ENCODE measurements at places on chromosomes 7 and 10. TPM values are rescaled to one million over a fixed set of nuclear protein-coding genes. Genes with fewer than 3 reads are reported as not detected.

The RELN gene
- total RNA-seq: 39.3 TPM

The FBXO24 gene
- total RNA-seq: 0.67 TPM

The OR6V1 gene
- total RNA-seq: not detected

The TSPAN15 gene
- 2.6 TPM for total RNA-seq

The PNLIP gene
- 0.14 TPM for total RNA-seq

The HOGA1 gene
- 21.7 TPM for total RNA-seq

The ATRNL1 gene
- total RNA-seq: 26.9 TPM

GRCh38 chr10:114301177-114301576 lies 62.1 kb downstream of the VWA2 start:
- H3K27ac ChIP-seq: no peak overlapping the region
- no peak for DNase-seq
- H3K4me3 ChIP-seq: no peak overlapping the region
- peaks cover 7% of the 10 kb centered on the region for H3K4me1 ChIP-seq
- H3K36me3 ChIP-seq: no peaks in the 10 kb centered on the region

DNA sequence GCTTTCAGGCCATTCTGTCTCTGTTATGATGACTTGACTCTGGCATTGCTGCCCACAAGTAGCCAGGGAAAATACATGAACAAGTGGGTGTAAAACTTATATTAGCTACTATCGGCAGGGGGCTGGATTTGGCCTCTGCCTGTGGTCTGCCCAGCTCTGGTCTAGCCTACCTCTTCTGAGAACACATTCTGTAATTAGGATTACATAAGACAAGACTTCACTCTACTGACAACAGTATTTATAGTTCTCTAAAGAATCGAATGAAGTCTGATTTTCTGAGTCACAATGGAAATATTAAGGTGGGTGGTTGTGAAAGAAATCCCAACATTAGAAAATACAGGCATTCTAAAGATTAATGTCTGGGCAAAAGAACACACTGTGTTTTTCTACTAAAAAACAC lies 55.5 kb downstream of the DLD start:
- H3K27me3 ChIP-seq: no peaks in the 10 kb centered on the region
- H3K36me3 ChIP-seq: peaks cover 3% of the 10 kb centered on the region
- H3K4me3 ChIP-seq: no peak overlapping the region
- H3K27ac ChIP-seq: no peak overlapping the region
- no peaks in the 10 kb centered on the region for H3K4me1 ChIP-seq
- DNase-seq: no peak

GRCh38 chr7:152312316-152312715 lies 123.5 kb downstream of the KMT2C start:
- H3K27me3 ChIP-seq: no peaks in the 10 kb centered on the region
- H3K4me1 ChIP-seq: peaks cover under 1% of the 10 kb centered on the region
- peaks cover 3% of the 10 kb centered on the region for H3K36me3 ChIP-seq
- H3K4me3 ChIP-seq: no peak overlapping the region
- DNase-seq: no peak

DNA sequence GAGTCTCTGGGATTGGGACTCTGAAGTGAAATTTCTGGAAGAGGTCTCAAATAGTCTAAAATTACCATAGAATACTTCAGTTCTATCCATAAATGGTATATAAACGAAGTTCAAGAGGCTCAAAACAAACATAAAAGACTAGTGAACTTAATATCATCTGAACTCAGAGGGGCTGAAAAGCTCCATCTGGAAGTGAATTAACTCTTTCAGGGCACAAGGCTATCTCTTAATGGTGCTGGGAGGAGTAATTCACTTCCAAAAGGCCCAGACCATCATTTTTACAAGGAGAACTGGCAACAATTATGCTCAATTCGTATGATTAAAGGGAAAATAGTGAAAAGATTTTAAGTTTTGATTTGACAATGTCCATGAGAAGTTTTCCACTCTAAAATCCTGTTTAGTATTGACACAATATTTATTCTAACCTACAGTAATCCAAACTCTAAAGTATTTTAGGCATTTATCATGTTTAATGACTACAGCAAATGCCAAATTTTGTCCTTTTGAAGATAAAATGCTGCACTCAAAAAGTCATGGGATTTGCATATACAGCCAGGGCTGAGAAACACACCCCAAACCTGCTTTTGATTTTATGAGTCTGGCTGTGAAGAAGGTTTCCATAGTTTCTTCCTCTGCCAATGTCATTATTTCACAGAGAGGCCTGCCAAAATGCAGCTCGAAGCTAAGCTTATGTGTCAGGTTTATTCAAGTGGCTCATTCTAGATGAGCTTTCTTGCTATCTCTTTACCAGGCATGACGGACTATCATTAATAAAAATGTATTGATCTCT lies 143.9 kb downstream of the HIBADH start:
- peaks cover 11% of the 10 kb centered on the region for H3K36me3 ChIP-seq
- no peak overlapping the region for H3K27ac ChIP-seq
- H3K4me3 ChIP-seq: no peak overlapping the region
- H3K27me3 ChIP-seq: no peaks in the 10 kb centered on the region
- DNase-seq: no peak

DNA sequence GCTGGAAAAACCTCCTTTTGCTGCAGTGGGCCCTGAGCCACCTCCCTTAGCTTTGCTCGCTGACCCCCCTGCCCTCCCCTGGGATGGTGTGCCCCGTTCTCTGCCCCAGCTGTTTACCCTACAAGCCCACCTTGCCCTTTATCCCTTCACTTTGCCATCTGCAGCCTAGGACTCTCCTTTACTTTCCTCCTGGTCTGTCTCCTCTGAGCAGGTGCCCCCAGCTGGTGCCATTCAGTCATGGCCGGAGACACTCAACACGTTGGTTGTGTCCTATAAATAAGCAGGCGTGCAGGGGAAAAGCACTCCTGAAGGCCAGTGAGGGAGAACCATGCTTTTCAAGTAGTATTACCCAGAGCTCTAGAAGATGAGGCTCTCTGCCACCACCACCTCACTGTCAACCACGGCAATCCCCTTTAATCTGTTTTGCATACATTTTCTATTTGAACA lies 6.1 kb downstream of the RASSF4 start:
- DNase-seq: no peak
- no peaks in the 10 kb centered on the region for H3K27me3 ChIP-seq
- H3K36me3 ChIP-seq: no peaks in the 10 kb centered on the region
- peaks cover 9% of the 10 kb centered on the region for H3K4me1 ChIP-seq

GRCh38 chr7:98116656-98117461 lies 10.2 kb downstream of the LMTK2 start:
- H3K4me1 ChIP-seq: no peaks in the 10 kb centered on the region
- H3K36me3 ChIP-seq: no peaks in the 10 kb centered on the region
- no peak for DNase-seq
- H3K27me3 ChIP-seq: no peaks in the 10 kb centered on the region

- H3K27ac ChIP-seq: no peak overlapping the region
- no peaks in the 10 kb centered on the region for H3K4me1 ChIP-seq
- no peak for DNase-seq
- no peaks in the 10 kb centered on the region for H3K36me3 ChIP-seq
- no peaks in the 10 kb centered on the region for H3K27me3 ChIP-seq
- no peak overlapping the region for H3K4me3 ChIP-seq
Observed at GRCh38 chr10:77087366-77087765, 550.2 kb downstream of the KCNMA1 start.

- H3K36me3 ChIP-seq: no peaks in the 10 kb centered on the region
- no peak overlapping the region for H3K4me3 ChIP-seq
- peak overlapping the region; percentile 59 for H3K27ac ChIP-seq
- peaks cover 17% of the 10 kb centered on the region for H3K4me1 ChIP-seq
- DNase-seq: peak; percentile 74
Observed at GRCh38 chr7:1466524-1467271, 7.4 kb upstream of the MICALL2 start.

GRCh38 chr7:132655131-132655727 lies 79.0 kb upstream of the PLXNA4 start:
- no peak overlapping the region for H3K27ac ChIP-seq
- no peaks in the 10 kb centered on the region for H3K27me3 ChIP-seq
- no peak overlapping the region for H3K4me3 ChIP-seq

DNA sequence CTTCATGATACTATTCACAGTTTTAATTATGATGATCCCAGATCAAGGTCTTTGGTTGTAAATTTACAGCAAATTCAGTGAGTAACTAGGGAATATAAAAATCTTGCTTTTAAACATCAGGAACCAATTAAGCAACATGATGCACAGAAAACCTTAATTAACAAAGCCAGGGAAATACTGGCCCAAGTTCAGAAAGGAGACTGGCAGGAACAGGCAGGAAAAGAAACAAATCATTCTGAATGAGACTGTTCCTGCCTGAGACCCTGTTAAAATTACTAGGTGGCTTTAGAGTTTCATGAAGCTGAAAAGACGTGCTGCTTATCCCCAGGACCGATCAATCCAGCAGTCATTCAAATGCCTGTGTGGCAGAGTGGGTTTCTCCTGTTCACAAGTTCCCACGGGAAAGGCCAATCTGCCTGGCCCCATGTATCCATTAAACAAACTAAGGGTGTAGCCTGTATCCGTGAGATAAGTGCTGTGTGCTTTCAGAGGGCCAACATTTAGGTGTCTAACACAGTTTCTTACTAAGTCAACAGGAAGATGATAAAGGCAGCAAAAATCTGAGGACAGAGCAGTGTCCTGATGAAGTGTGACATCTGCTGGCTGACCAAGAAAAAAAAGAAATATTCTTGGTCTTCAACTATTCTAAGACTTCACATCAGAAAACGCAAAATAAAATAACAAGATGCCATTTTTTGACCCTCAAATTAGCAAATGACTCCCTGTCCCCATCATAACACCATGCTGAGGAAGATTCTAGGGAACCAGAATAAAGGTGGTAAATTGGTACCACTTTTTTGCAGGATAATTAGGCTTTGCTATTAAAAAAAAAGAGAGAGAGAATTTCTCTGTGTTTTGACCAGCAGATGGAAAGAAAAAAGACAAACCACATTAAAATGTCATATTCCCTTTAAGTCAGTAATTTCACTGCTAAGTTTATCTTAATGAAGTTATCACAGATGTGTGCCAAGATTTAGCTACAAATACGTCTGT lies 34.2 kb downstream of the PUS7 start:
- H3K4me1 ChIP-seq: no peaks in the 10 kb centered on the region
- H3K27me3 ChIP-seq: no peaks in the 10 kb centered on the region

DNA sequence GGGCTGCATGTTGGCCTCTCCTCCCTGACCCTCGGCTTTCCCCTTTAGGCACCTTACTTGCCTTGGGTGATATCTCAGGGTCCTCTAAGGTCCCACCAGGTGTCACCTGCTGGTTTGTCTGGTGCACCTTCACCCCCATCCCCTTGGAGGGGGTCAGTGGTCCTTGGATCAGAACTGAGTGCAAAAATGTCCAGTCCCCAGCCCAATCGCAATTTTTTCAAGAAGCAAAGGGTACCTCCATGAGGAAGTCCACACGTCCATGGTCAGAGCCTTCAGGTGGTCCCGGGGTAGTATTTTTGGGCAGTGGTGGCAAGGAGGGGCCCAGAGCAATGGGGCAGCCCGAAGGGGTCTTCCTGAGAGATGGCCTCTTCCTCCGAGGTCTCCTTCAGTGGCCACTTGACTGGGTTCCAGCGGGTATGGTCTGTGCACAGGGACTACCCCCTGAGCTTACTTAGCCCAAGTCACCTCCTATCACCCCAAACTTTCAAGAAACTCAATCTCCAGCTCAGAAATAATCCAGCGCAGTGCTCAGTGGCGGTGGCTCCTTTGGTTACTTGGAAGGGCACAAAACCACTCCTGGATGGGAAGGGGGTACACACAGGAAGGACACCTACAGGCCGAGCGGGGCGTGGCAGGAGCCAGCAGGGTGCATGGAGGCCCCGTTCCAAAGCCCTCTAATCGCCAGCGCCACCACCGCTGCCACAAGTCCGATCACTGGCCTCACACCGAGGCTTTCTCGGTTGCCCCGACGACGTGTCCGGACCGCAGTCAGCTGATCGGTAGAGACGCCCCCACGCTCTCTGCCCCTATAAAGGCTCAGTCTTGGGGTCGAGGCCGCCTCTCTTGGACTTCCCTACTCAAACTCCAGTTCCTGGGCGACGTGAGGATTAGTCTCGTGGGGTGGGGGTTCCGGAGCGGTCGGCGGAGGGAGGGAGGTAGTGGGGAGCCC lies 4.5 kb downstream of the SAP25 start:
- DNase-seq: peak; percentile 81
- H3K27ac ChIP-seq: peak overlapping the region; percentile 90
- H3K27me3 ChIP-seq: no peaks in the 10 kb centered on the region
- peaks cover 35% of the 10 kb centered on the region for H3K4me1 ChIP-seq
- peaks cover 2% of the 10 kb centered on the region for H3K36me3 ChIP-seq
- no peak overlapping the region for H3K4me3 ChIP-seq

- no peak overlapping the region for H3K4me3 ChIP-seq
- no peaks in the 10 kb centered on the region for H3K36me3 ChIP-seq
- H3K4me1 ChIP-seq: peaks cover 15% of the 10 kb centered on the region
- no peaks in the 10 kb centered on the region for H3K27me3 ChIP-seq
- DNase-seq: peak; percentile 40
Observed at GRCh38 chr7:101911800-101912715, 94.6 kb downstream of the CUX1 start.

DNA sequence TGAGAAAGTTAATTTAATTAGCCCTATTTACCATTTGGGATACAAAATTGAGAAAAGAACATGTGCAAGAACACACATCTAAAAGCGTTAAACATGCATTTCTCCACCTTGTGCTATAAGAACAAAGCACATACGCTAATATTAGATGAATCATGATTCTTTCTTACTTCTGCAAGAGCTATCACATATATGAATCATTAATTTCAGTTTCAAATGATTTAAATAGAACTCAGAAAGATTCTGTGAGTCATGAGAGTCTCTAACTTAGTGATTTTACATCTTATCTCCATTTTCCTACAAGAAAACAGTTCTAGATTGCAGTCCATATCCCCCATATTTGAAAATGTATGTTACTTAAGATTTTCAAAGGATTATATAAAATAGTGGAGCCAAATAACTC lies 173.9 kb downstream of the RNLS start:
- H3K27me3 ChIP-seq: no peaks in the 10 kb centered on the region
- no peaks in the 10 kb centered on the region for H3K36me3 ChIP-seq
- DNase-seq: no peak
- peaks cover 5% of the 10 kb centered on the region for H3K4me1 ChIP-seq
- no peak overlapping the region for H3K4me3 ChIP-seq

GRCh38 chr7:81956520-81956919 lies 186.7 kb upstream of the HGF start:
- no peaks in the 10 kb centered on the region for H3K36me3 ChIP-seq
- H3K4me1 ChIP-seq: no peaks in the 10 kb centered on the region
- H3K27me3 ChIP-seq: no peaks in the 10 kb centered on the region
- no peak for DNase-seq
- H3K27ac ChIP-seq: no peak overlapping the region

DNA sequence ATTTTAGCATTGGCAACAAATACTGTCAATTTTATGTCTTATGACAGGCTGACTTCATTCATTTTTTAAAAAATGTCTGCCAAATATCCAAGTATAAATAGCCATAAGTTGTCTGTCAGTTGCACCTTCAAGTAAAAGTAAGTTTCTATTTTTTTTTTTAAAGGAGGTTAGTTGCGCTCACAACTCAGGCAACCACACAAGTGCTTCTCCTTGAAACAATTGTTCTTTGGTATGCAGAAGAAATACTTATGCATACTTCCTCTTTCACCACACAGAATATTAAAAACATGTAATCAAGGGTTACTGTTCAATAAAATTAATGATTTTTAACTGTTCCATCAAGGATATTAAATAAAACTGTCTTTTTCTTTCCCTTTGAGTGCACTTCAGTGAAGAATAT lies 97.9 kb downstream of the RTKN2 start:
- H3K27me3 ChIP-seq: no peaks in the 10 kb centered on the region
- DNase-seq: no peak
- no peak overlapping the region for H3K27ac ChIP-seq
- H3K4me3 ChIP-seq: no peak overlapping the region
- H3K36me3 ChIP-seq: no peaks in the 10 kb centered on the region

GRCh38 chr10:125880719-125881118 lies 373 bp downstream of the DHX32 start:
- H3K27me3 ChIP-seq: no peaks in the 10 kb centered on the region
- no peak overlapping the region for H3K4me3 ChIP-seq
- H3K27ac ChIP-seq: no peak overlapping the region
- H3K4me1 ChIP-seq: no peaks in the 10 kb centered on the region
- DNase-seq: no peak

Data from liver (tissue), 10 donors.